Stimulated activated CD8-positive, alpha-beta memory T cell treated with anti-CD3 and anti-CD28 coated beads, Interleukin-7, amount 100 ng/mL, for 1 hour (primary cell): ENCODE measurements at places on chromosomes 11 and 22.

DNA sequence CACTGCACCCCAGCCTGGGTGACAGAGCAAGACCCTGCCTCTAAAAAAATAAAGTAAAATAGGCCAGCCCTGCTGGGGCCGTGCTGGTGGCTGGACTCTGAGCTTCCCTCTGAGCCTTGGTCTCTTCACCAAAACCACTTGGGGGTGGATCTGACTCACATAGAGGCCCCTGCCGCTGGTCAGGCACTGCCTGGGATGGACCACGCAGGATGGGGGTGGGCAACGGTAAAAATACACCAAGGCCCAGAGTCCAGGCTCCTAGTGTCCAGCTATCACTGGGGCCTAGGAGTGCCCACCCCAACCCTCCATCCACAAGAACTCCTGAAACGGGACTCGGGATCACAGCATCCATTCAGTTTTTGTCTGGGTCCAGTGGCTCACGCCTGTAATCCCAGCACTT is 12.3 kb upstream of the UPK3A start:
- DNase-seq: no peak

GRCh38 chr11:126345283-126345682 is 10.2 kb upstream of the ST3GAL4 start:
- DNase-seq: no peak

DNA sequence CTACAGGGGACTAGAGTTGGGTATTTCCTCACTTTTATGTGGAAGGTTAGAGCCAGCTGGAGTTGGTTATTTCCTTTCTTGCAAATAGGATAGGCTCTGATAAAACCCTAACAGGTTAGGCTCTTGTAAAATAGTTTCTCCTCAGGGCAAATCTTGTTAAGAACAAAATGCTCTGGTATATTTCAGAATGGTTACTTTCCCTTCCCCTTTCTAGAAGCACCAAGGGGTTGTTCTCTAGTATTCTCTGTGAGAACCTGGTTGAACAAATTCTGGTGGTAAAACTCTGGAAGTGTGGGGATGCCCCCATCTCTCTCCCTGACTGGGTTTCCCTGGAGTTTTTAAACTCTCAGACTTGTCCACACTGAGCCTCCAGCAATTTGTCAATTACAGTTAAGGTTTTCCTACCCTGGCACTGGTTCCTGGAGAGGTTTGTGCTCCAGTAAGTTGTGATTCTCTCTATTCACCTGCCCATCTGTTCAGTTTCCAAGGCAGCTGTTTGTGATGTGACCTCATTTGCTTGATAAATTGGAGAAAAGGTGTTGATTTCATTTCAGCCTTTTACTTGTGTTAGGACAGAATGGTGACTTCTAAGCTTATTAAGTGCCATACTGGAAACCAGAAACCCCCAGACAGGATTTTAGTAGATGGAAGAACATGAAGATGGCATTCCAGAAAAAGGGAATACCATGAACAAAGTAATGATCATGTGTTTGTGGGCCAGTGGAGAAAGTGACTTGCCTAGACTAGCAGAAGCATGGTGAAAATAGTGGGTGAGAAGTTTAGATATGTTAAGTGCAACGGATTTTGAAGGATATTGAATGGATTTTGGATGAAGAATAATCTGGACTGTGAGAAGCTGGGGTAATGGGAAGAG is 64.6 kb downstream of the EXT2 start:
- no peak for DNase-seq

DNA sequence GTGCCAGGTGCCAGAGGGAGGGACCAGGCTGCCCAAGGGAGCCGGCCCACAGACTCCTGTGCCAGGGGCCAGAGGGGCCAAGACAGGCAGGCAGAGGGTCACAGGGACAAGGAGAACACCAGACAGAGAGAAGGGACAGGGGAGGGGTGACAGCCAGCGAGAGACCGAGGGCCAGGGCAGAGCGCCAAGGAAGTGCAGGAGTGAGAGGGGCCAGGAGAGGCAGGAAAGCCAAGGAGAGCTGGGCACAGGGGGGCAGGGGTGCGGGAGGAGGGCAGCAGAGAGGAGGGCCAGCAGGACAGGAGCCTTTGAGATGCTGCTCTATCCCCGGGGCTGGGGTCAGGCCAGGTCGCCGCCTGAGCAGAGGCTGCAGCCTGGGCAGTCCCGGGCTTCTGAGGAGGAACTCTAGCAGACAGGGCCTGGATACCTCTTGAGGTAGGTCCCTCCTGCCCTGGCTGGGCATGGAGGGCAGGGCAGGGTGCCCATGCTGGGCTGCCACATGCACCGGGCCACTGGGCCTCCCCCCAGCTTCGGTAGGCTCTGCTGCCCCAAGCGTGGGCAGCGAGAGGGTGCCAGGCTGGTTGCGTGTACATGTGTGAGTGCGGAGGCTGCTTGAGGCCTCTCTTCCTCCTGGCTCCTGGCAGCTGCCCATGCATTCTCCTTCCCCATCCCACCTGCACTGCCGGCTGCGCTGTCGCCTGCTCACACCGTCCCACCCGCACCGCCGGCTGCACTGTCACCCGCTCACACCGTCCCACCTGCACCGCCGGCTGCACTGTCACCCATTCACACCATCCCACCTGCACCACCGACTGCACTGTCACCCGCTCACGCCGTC is 12.2 kb downstream of the LSP1 start:
- DNase-seq: no peak

GRCh38 chr22:43698403-43698802 is 113.7 kb downstream of the EFCAB6 start:
- no peak for DNase-seq

- DNase-seq: no peak
Measured at GRCh38 chr11:17985517-17985916, 27.3 kb downstream of the SERGEF start.

DNA sequence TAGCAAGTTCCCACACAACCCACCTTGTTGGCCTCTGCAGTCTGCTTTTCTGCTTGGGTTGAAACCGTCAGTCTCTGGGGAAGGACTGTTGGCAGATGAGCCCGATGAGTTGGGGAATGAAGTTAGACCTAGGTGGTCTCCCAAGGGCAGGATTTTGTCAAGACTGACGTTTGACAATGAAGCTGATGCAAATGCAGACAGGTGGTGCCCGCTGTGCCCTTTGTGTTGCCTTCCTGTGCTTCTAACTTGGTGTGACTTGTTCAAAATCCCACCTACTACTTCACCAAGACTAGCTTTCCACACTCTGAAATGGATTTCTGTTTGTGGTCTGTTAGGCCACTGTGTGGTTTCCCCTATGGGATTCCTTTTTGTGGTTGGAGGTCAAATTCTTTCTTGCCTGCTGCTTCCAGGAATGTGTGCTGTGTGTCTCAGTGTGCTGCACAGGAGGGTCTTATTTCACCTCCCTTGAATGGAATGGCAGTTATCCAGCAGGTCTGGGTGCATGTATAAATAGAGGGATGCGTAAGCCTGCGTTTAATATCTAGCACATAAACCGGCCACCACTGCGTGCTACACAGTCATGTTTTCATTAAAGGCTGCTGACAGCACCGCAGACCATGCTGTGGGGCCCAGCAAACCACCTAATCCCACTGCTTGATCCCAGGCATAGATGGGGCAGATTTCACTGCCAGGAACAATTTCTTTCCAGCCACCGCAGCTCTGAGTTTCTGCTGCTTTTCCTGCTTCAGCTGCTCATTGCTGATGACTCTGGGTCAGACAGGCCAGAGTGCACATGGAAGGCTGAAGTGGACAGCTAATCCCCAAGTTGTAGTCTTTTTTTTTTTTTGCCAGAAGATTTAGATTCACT is 44.8 kb downstream of the ADAMTS8 start:
- no peak for DNase-seq

DNA sequence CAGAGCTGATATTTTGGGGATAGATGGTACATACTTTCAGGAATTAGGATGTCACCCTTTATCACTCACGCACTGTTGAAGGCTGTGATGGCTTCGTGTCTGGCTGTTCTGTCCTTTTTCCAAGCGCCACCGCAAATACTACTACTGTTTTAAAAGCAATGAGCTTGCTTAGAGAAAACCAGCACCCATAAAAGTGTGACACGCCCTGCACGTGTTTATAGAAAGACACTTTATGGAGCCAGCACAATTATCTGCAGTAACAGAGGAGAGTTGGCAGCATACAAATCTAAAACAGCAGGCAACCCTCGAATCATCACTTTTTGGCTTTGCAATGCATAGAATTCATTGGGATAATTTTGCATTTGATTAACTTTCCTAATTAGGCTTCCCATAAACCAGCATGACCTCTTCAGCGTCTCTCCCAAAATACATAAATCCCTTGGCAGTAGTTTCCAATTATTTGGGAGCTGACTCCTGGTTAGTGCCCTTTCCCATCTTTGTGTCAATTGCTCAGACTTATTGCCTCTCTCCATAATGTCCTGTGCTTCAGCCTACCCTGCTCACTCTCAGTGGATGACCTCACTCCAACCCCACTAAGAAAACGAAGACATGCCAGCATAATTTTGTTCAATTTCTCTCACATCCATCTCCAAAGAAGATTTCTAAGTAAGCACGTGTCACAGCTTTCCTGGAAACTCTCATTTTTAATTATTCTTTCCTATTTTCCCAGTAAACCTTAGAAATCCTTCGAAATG is 118.7 kb upstream of the LARGE1 start:
- DNase-seq: no peak

GRCh38 chr11:88535266-88535665 is 197.7 kb upstream of the CTSC start:
- DNase-seq: no peak

GRCh38 chr11:7437696-7438095 is 47.6 kb upstream of the OLFML1 start:
- no peak for DNase-seq

DNA sequence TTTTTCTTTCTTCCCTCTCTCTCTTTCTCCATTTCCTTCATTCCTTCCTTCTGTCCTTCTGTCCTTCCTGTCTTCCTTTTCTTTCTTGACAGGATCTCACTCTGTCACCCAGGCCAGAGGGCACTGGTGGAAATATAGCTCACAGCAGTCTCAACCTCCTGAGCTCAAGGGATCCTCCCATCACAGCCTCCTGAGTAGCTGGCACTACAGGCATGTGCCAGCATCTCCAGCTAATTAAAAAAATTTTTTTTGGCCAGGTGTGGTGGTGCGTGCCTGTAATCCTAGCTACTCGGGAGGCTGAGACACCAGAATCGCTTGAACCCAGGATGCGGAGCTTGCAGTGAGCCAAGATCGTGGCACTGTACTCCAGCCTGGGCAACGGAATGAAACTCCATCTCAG is 4.8 kb upstream of the DUSP8 start:
- DNase-seq: no peak

DNA sequence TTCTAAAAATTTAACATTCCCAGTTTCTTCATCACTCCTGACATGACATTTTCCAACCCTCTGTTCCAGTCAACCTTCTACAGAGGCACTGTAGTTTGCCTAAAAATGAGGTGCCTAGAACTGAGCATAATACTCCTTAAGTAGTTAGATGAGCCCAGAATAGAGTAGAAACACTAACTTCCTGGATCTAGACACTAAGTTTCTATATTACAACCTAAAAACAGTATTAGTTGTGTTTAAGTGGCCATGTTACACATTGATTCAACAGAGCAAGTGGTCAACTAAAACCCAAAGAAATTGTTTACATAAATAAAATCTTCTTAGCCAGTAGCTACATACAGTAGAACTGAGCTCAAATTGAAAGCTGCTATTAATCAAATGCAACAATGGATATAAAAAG is 1.3 kb downstream of the HPS5 start:
- DNase-seq: no peak

DNA sequence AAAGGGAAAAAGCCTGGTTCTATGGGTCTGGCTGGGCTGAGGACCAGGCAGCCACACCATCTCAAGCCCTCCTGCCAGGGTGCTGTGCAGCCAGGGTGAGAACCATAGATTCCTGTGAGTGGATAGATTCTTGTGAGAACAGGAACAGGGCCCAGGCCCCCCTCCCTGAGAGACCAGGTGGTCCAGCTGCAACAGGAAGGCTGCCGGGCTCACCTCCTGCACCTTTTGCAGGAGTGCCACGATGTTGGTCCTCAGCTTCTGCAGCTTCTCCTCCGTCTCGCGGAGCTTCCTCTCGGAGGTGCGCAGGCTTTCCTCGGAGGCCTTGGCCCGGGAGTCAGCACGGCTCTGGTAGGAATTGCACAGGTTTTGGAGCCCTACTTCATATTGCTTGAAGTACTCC is 40.8 kb downstream of the MORC2 start:
- DNase-seq: no peak

- no peak for DNase-seq
Measured at GRCh38 chr22:20550851-20551744, 43.7 kb downstream of the MED15 start.

DNA sequence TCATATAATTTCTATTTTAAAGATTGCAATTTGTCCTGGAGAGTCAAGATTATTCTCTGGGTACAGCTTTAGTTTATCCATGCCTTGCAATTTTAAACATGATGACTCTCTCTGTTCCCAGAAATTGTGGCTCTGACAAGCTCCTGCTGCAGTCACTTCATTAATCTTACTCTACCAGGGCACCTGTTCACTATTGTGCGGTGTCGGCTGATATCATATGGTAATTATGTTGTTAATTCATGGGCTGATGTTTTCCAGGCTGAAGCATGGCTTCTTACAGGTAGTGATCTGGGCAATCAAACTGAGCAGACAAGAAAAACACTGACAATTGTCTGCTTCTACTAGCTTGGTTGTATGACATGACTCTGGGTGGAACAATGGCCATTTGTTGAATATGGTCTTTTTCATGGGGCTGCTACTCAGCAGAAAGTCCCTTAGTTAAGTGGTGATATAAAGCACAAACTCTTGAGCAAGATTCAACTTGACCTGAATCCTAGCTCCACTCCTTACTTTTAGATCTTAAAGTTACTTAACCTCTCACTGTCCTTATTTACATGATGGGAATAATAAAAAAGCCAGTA is 230.7 kb downstream of the FAT3 start:
- no peak for DNase-seq

GRCh38 chr22:46057246-46058090 is 80.5 kb upstream of the WNT7B start:
- no peak for DNase-seq

DNA sequence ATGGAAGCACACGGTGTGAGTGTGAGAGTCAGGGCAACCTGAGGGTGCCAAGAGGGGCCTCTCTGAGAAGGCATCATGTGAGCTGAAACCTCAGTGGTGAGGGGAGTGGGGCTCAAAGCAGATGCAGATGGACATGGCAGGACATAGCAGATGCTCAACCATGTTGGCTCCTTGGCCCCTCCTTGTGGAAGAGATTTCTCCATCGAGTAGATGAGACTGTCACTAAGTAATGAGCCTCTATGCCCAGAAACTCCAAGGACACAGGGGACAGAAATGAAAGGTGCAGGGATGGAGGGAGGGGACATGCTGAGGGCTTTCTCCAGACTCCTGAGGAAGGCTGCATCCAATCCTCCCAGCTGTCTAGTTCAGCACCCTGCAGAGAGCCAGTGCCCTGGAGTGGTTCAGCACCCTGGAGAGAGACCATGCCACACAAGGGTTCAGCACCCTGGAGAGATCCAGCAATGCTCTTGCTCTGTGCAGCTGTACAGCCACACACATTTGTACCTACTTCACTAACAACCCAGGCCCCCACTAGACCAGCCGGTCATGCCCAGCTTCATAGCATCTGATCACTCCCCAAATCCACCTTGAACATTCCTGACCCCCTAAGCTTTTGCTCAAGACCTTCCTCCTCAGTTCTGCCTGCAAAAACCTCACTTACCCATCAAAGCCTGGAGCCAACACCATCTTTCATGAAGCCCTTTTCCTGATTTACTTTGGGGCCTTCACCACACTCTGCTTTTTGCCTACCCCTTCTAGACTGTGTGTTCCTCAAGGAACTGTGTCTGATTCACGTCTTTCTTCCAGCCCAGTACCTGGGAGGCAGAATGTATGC is 252.0 kb downstream of the CTTN start:
- DNase-seq: no peak

- no peak for DNase-seq
Measured at GRCh38 chr22:38623351-38623750, 32.8 kb downstream of the FAM227A start.

GRCh38 chr22:30568137-30568805 is 6.2 kb downstream of the GAL3ST1 start:
- no peak for DNase-seq
